ENCODE measurements at places on chromosomes 2 and 18.

- no peak for DNase-seq
Observed at GRCh38 chr2:107545066-107545465, 281.6 kb upstream of the RGPD4 start.

- DNase-seq: no peak
Observed at GRCh38 chr2:664063-664462, 13.1 kb downstream of the TMEM18 start.

GRCh38 chr18:79545736-79546171 lies 133.8 kb upstream of the CTDP1 start:
- no peak for DNase-seq

DNA sequence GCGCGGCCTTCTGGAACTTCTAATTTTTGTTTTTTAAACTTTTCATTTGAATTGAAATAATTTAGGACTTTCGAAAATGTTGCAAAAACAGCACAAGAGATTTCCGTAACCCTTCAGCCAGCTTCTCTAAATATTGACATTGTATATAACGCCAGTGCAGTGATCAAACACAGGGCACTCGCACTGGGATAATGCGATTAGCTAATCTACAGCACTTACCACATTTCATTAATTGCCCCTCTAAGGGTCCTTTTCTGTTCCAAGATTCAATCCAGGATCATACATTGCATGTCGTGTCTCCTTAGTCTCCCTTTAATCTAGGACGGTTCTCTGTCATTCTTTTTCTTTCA lies 343 bp upstream of the CD302 start:
- DNase-seq: no peak
